ENCODE measurements at places on chromosomes 7 and 10.

DNA sequence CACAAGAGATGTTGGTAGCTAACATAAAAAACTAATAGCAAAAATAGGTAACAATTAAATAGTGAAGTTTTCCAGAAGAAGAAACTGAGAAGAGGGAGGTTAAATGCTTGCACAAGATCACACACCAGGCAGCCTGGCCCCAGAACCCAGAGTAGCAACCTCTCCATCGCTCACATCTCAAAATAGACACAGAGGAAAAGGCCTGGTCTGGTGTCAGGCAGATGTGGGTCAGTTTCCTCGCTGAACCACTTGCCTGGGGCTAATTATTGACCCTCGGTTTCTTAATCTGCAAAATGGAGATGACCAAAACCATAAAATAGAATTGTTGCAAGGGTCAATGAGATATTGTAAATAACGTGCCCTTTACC, 44.5 kb upstream of the STK17A start:
- no peak for DNase-seq

GRCh38 chr7:72781161-72781560, 46.8 kb downstream of the TYW1B start:
- DNase-seq, result no peak

GRCh38 chr7:50142425-50143017, 49.5 kb upstream of the ZPBP start:
- peak; percentile 16 for DNase-seq

DNA sequence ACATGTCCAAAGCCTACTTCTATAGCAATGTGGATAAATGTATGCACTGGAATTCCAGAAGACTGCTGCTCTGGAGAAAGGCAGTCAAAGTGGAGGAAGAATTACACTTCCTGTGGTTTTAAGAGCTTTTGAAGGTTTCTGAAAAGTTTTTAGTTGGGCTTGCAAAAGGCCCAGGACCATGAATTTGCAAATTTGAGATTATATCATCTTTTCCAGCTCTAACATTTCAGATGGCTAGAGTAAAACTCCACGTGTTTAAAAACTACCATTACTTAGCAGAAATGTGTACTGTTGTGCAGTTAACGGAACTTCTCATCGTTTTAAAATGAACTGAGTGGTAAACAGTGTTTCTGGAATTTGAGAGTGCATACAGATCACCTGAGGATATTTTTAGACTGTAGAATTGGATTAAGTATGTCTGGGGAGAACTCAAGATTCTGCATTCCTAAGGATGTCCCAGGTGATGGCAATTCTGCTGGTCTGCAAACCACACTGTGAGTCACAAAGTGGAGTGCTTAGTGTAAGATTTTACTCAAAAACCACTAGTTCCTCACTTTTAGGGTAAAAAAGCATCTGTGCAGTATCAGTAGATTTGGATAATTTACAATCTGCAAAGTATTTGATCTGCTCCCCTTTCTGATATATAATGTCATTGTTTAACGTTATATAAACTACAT, 32.9 kb upstream of the CCDC71L start:
- no peak for DNase-seq

DNA sequence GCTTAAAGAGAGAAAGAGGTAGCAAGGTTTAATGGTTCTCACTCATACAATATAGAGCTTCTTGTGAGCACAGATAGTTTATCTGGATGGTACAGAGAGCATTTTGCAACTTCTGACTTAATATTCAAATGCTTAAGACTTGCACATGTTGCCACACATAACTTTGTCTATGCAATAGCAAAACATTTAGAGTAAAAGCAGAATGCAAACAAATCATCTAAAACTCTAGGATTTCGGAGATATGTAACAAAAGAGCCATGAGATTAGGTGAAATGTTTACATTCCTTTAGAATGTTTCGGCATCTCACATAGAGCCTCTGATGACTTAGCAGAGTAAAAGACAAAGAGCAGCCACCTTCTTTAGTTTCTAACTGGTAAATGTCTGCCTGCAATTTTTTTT, 717.1 kb upstream of the LRRN3 start:
- no peak for DNase-seq

- DNase-seq, result no peak
Observed at GRCh38 chr7:54477083-54477482, 65.1 kb upstream of the VSTM2A start.

DNA sequence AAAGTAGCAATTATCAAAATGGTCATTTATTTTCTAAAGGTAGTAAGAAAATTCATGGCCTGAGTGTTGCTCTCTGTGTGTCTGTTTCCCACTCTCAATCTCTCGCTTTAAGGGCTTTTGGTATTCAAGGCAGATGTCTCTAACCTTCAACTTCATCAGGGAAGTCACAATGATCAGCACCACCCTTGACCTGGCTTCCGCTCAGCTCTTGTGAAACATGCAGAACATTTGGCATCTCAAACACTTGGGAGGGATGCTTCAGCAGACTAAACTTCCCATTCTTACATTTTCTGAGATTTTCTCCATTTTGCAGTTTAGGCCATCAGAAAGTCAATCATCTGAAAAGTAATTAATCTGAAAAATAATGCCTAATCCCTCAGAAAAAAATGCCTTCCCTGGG, 129.8 kb downstream of the AOAH start:
- DNase-seq, result no peak
